ENCODE measurements at places on chromosomes 16 and 17.

- peak; percentile 99 for DNase-seq
These were observed 500 bp upstream of the MAP3K14 start for GRCh38 chr17:45317111-45317928.

DNA sequence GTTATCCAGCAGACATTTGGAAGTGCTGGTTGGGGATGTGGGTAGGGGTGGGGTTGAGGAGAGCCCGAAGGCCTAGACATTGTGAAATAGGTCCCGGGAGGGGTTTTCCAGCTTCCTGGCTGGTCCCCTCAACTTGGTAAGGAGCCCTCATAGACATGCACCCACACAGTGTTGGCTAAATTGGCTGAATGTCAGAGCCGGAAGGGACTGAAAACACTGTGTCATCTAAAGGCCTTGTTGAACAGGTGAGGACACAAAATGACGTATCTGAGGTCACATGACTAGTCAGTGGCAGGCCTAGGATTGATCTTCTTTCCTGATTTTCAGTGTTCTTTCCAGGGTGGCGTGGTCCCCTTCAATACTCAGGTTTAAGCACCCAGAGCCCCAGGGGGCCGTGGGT lies 27.6 kb downstream of the ITGB3 start:
- DNase-seq = no peak

DNA sequence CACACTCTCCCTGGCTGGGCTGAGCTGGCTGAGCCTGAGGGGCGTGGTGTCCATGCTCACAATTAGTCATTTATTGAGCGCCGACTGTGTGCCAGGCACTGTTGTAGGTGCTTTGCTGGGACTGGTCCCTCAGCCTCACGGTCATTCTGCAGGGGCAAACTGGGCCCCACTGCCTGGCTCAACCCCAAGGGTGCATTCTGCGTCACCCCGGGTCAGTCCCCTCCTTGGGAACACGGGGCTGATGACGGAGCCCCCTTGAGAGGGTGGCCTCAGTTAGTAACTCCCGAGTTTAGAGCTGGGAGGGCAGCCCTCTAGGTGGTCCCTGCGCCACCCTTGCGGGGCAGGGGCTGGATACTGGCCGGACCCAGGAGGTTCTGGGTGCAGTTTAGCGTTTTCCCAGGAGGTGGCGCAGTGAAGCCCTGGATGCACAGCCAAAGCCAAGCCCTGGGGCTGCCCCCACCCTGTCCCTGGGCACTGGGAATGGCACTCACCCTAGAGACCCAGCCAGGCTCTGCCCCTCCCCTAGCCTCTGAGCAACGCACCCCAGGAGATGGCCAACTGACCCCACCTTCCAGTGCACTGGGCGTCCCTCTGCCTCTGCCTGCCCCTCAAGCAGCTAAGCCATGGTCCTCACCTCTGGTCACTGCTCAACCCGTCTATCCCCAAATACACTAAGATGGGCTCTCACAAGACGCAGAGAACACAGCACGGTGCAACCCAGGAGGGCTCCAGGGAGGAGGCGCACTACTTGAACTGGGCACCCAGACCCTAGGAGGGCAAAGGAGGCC lies 243.2 kb upstream of the GSE1 start:
- peak; percentile 74 for DNase-seq

- DNase-seq = no peak
These were observed 9.9 kb downstream of the CMTM2 start for GRCh38 chr16:66588981-66589713.

- DNase-seq = no peak
These were observed 80.8 kb upstream of the NOL11 start for GRCh38 chr17:67636834-67637520.

- DNase-seq = no peak
These were observed 14.8 kb downstream of the TLE7 start for GRCh38 chr16:71426880-71427615.

DNA sequence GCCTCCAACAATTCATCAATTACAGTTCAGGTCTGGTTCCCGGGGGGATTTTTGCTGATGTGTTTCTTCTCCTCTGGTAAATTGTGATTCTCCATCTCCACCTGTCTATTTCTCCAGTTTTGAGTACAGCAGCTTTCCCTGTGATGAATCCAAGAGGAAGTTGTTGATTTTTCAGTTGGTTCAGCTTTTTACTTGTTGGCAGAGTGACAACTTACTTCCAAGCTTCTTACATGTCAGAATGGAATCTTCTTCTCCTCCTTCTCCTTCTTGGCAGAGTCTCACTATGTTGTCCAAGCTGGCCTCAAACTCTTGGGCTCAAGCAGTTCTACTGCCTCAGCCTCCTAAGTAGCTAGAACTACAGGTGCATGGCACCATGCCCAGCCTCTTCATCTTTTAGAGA lies 33.4 kb upstream of the TMEM92 start:
- no peak for DNase-seq

- DNase-seq = no peak
These were observed 755 bp upstream of the C16orf89 start for GRCh38 chr16:5066511-5066910.

DNA sequence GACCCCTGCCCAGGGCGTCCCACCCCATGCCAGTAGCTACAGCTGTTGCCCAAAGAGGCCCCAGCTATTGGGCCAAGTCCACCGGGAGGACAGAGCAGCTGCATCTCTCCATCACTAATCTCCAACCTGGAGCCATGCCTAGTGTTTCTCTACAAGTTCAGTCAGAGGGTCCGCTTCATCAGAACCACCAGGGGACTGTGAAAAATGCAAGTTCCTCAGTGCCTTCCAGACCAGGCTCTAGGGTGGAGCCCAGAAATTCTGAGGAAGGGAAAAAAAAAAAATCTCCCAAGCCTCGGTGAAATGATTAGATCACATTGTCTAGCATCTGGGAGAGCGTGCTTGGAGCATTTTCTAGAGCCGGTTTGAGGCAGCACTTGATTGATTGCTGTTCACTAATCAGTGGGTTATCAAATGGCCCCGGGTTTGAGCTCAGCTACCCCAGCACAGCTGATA lies 22.4 kb upstream of the HERPUD1 start:
- DNase-seq = no peak

- no peak for DNase-seq
These were observed 22.9 kb downstream of the CDIP1 start for GRCh38 chr16:4515611-4516233.

DNA sequence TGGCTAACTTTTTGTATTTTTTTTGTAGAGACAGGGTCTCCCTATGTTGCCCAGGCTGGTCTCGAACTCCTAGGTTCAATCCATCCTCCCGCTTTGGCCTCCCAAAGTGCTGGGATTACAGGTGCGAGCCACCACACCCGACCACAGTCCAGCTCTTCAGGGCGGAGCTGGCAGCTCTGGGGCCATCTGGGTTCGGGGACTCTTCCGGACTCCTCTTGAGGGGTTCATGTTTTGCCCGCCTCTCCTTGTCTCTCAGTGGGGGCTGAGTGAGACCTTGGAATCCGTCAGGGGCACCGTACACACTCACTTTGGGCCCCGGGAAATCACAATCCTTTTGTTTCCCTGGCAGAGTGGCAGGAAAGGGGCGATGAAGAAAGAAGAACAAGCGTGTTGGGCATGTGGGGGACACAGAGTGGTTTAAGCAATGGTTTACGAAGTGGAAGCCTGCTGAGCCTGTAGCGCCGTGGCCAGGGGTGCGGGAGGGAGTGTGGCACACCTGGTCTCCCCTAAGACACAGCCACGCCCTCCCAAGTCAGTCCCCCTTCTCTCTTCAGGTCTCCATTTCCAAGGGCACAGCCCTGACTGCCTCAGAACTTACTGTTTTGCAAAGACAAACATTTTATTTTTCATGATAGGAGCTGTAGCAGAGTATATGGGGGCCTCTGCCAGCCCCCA lies 26.1 kb downstream of the TNS4 start:
- no peak for DNase-seq
